ENCODE measurements at places on chromosomes 5 and 9. TPM values are rescaled to one million over a fixed set of nuclear protein-coding genes. Genes with fewer than 3 reads are reported as not detected.
A peak's percentile ranks its signal among the peaks of the same experiment; 100 is the strongest.

DNA sequence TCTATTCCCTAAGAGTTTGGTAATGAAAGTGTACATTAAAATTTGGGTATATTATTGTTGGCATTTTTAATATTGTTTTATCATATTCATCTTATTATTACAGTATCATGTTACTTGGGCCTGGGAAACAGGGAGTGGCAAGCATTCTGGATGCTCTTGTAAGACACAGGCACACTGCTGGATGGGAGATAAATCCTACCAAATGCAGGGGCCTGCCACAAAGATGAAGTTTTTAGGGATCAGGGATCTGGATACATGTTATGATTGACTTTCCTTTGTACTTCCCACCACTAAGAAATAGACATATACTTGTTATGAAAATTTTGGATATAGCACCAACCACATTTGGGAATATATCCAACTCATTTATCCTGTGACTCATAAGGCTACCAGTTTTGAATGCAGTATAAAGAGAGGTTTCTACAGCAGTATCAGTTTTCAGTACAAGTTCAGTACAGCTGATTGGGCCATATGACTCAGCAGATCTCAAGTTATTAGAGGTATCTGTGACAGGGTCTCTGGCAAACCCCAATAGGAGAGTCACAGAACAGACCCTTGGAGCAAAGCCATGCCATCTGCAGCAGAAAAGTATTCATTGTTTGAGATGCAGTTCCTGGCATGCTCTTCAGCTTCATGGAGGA is 360.1 kb downstream of the DMAC1 start:
- DNase-seq: no peak

GRCh38 chr9:135908754-135909204 is 1.4 kb upstream of the CAMSAP1 start:
- DNase-seq: peak; percentile 56

GRCh38 chr5:116527582-116527981 is 47.0 kb downstream of the SEMA6A start:
- DNase-seq: no peak

GRCh38 chr9:8412327-8412726 is 612.7 kb upstream of the DMAC1 start:
- DNase-seq: no peak

GRCh38 chr5:7815892-7816534 is 34.9 kb downstream of the CFAP90 start:
- DNase-seq: peak; percentile 92

GRCh38 chr5:35771300-35771699 is 85.4 kb upstream of the IL7R start:
- DNase-seq: no peak

- peak; percentile 76 for DNase-seq
These were observed at the start of gene PRUNE2 for GRCh38 chr9:76905791-76906646. TSS of gene PRUNE2 (minus strand) at chr9:76906114. CDS start at chr9:76905963, 151 bp downstream.

DNA sequence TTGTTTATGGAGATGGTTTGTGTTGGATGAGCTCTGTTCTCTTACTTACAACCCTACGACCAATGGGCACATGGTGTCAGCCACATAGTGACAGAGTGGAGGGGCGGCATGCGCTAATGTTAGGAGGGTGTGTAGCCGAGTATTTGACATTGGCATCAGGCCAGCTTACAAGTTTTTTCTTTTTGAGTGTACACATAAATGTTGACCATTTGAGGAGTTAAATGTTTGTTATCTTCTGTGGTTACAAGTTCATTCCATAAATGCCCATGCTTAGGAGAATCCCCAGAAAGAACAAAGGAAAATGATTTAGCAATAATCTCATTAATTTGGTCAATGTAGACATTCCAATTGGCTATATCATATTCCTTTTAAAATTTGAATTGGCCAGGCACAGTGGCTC is 180.1 kb upstream of the ELL2 start:
- no peak for DNase-seq

GRCh38 chr9:11142965-11143738 is 530.4 kb upstream of the PTPRD start:
- no peak for DNase-seq

- DNase-seq: no peak
These were observed 311.3 kb downstream of the NDUFS4 start for GRCh38 chr5:53871775-53872174.

GRCh38 chr9:71676460-71676859 is 91.9 kb downstream of the CEMIP2 start:
- no peak for DNase-seq

DNA sequence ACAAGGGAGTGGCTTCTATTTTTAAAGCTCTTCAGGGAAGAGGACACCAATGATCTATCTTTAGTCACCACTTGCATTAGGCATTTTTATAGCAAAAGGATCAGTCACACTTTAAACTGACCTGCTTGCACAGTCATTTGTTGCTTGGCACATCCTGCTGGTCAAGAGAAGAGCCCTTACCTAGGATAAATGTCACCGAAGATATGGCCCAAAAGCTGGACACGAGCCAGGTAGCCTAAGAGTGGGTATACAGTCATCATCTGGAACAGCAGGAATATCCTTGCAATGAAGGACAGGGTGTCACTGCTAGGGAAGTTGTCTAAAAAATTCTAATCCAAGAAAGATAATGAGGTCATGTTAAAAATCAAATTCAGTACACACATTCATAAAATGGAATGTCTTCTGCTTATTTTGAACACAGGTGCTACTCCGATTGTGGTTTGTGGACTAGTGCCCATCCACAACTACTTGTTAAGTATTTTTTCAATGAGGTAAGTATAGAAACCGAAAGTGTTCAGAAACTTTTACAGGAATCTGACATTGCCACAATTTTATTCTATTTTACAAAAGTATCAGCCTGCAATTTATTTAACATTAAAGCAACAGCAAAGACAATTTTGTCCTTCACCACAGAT is 78.4 kb downstream of the SLC38A9 start:
- DNase-seq: peak; percentile 66

DNA sequence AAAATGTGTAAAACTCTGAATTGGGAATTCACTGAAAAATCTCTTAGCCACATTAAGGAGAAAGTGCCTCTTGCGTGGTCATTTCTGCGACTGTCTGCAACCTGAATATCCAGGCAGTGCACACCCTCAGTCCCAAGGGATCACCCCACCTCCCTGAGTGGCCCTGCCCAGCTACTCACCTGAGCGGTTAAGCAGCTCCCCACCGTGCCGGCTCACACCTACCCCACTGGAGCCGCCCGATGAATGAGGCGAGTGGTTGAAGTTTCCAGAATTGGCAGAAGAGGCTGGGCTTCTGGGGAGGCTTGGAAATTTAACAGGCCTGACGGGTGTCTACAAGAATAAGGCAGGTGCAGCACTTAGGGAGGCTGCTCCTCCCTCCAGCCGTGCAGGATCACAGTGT is 25.6 kb downstream of the ANKS6 start:
- no peak for DNase-seq

Gene KIF27
- total RNA-seq: 4.0 TPM

Gene TNFSF15
- total RNA-seq: not detected

Gene GFI1B
- total RNA-seq: 0.34 TPM

Gene IFNA13
- total RNA-seq: not detected

Gene LCN2
- total RNA-seq: not detected

Gene CMYA5
- 884 TPM for total RNA-seq

Gene FGF10
- total RNA-seq: 0.71 TPM

Gene MZB1
- total RNA-seq: 0.70 TPM

Gene MAPKAP1
- total RNA-seq: 116 TPM

Gene DMGDH
- 4.9 TPM for total RNA-seq

All from right cardiac atrium (tissue), 5 donors.